ENCODE measurements at places on chromosomes 3 and 15.
A peak's percentile ranks its signal among the peaks of the same experiment; 100 is the strongest.

GRCh38 chr15:60137711-60138396 is 133.7 kb downstream of the FOXB1 start:
- no peak for DNase-seq

GRCh38 chr15:101123222-101123910 is 128.5 kb downstream of the CHSY1 start:
- DNase-seq, result peak; percentile 78

GRCh38 chr15:67999320-68000100 is 54.6 kb upstream of the PIAS1 start:
- DNase-seq, result no peak

DNA sequence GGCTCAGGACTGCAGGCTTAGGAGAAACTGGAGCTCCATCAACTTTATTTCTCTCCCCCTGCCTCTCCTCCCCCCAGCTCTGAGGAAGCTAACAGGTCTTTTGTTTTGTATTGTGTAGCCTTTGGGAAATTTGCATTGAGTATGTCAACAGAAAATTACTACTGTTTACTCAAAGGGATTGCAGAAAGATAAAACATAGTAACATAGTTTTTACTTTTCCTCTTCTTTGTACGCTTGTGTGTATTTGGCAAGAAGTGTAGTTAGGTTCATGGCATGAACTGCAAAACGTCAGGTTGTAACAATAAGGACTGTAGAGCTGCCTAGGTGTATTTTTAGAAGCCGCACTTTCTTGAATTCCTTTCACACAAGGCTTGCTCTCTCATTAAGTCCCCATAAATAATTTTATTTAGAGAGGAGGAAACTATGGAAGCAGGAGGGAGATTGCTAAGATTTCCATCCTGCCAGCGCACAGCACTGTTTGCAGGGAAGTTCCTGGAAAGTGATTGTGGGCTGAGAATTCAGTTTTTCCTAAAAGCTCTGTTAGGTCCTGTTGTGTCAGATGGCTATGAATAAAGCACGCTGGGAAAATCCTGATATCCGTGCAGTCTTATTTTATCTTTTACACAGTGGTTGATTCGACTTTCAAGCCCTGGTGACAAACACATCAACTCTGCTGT is 21.1 kb upstream of the SATB1 start:
- peak; percentile 51 for DNase-seq

Measured in suppressor macrophage treated with lipopolysaccharide for 1 hour (primary cell).